Activated naive CD8-positive, alpha-beta T cell treated with anti-CD3 and anti-CD28 coated beads, Interleukin-2, amount 10 ng/mL, durations not matched to agents 7 days and 5 days (primary cell): ENCODE measurements at places on chromosomes 12 and 14. TPM values are rescaled to one million over a fixed set of nuclear protein-coding genes. Genes with fewer than 3 reads are reported as not detected.

GRCh38 chr14:104505085-104506074 is 74.2 kb upstream of the C14orf180 start:
- no peaks in the 10 kb centered on the region for H3K4me1 ChIP-seq
- no peaks in the 10 kb centered on the region for H3K36me3 ChIP-seq
- no peak for DNase-seq
- no peak overlapping the region for H3K27ac ChIP-seq
- no peak overlapping the region for H3K4me3 ChIP-seq
- H3K27me3 ChIP-seq: peaks cover 4% of the 10 kb centered on the region

DNA sequence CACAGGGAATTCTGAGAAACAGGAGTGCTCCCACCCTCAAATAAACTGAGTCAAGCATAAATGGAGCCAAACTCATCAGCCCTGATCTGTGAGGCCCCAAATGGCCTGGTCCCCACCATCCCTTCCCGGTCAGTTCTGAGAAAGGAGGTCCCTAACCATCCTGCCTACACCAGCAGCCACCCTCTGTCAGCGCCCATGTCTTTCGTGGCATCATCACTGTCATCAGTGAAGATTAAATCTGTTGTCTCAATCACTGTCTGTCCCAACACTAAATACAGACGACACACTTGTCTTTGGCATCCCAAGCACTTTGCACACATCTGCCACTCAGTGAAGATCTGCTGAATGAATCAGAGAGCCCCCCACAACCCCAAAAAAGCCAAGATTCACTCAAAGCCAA is 22.4 kb downstream of the VPS37B start:
- peaks cover 26% of the 10 kb centered on the region for H3K36me3 ChIP-seq
- DNase-seq: peak; percentile 18
- H3K4me1 ChIP-seq: peaks cover 59% of the 10 kb centered on the region
- H3K27ac ChIP-seq: no peak overlapping the region
- peak overlapping the region; percentile 29 for H3K4me3 ChIP-seq
- H3K27me3 ChIP-seq: no peaks in the 10 kb centered on the region

- DNase-seq: no peak
- no peak overlapping the region for H3K27ac ChIP-seq
- no peaks in the 10 kb centered on the region for H3K4me1 ChIP-seq
- no peaks in the 10 kb centered on the region for H3K36me3 ChIP-seq
These were observed 37.9 kb downstream of the LRRK2 start for GRCh38 chr12:40262657-40263056.

ZFP36L1 gene
- total RNA-seq: 114 TPM

GRCh38 chr12:31363416-31363809 is 37.5 kb upstream of the SINHCAF start:
- no peaks in the 10 kb centered on the region for H3K36me3 ChIP-seq
- H3K4me3 ChIP-seq: peak overlapping the region; percentile 81
- H3K27me3 ChIP-seq: peaks cover 2% of the 10 kb centered on the region
- no peak for DNase-seq
- peak overlapping the region; percentile 97 for H3K27ac ChIP-seq
- H3K4me1 ChIP-seq: peaks cover 21% of the 10 kb centered on the region

DNA sequence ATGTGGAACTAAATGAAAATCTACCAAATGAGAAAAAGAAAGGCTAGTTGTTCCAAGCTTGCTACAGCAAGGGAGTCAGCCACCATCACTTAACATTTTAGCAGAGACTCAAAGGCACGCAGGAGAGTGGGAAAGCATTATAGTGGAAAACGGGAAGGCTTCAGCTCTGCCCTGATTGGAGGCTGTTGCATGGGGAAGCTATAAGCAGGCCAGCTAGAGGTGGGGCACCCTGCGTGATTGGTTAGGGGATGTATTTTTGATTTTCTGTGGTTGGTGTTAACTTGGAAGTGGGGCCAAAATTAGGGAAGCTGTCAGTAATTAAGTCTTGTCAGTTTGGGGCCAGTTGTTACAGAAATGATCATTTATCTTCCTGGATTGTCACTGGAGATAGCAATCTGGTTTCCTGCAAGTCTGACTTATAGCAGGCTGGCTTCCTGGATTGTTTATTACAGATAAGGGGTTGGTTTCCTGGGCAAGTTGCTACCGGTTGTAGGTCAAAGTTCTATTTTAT is 93.9 kb downstream of the FAR2 start:
- peaks cover 7% of the 10 kb centered on the region for H3K4me1 ChIP-seq
- H3K27me3 ChIP-seq: no peaks in the 10 kb centered on the region
- H3K27ac ChIP-seq: no peak overlapping the region
- DNase-seq: no peak
- H3K36me3 ChIP-seq: peaks cover 4% of the 10 kb centered on the region

SMOC1 gene
- not detected for total RNA-seq

RNF212B gene
- total RNA-seq: not detected

A2M gene
- 2.7 TPM for total RNA-seq

DNA sequence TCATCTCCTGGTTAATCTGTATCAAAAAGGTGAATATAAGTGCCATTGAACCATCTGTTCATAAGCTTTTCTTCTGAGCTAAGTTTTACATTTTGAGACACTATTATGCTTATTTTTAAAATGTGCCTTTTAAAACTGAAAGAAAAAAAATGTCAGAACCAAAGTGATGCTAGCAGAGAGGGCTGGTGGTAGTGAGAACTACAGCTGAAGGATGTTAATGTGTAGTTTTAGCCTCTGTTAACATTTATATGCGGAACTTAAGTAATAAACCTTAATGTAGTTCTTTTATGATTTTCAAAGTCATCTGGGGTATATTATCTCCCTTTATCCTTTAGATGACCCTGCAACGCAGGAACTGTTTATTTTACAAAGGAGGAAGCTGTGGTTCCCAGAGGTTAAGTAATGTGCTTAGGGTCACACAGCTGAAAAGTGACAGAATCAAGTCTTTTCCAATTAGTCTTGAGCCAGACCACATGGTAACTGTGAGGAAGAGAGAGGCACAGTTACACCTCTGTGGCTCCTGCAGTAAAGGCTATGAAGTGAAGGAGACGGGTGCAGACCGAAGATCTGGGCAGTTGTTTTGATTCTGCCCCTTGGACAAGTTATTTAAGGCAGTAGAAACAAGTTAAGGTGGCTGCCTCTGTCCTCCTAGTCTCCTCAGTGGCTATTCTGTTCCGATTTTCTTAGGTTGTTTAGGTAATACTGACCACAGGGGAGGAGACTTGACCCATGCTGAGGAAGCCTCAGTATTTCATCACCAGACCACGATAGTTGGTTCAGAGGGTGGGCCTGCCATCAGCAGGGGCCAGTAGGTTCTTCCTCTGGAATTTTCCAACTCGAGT is 23.9 kb downstream of the GNG2 start:
- DNase-seq: no peak
- H3K4me1 ChIP-seq: peaks cover 48% of the 10 kb centered on the region

GRCh38 chr12:81450920-81451739 is 308.0 kb downstream of the PPFIA2 start:
- H3K27me3 ChIP-seq: no peaks in the 10 kb centered on the region
- no peak for DNase-seq
- no peak overlapping the region for H3K27ac ChIP-seq
- peaks cover 1% of the 10 kb centered on the region for H3K4me1 ChIP-seq

TPPP2 gene
- total RNA-seq: not detected

TSPAN9 gene
- total RNA-seq: 0.60 TPM

SPTB gene
- total RNA-seq: not detected

DNA sequence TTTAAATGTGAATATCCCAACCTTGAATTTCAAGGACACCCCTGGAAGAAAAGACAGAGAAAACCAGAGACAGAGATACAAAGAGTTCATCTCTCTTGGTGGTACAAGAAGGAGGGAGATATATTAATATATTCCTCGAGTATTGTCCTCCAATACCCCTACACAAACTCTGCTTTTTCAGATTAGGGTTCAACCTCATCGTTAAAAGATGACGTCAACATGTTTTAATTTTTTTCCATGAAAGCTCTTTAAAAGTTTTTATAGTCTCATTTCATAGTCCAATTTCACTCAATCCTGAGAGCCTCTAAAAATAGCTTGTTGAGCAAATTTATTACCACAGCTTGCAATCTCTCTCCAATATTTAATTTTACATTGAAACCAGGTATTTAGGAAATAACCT is 19.4 kb downstream of the RHOJ start:
- DNase-seq: no peak
- no peaks in the 10 kb centered on the region for H3K4me1 ChIP-seq
- no peaks in the 10 kb centered on the region for H3K36me3 ChIP-seq
- no peak overlapping the region for H3K27ac ChIP-seq

RNASE7 gene
- not detected for total RNA-seq

TAS2R7 gene
- total RNA-seq: not detected

GRCh38 chr14:102472791-102473150 is 36.8 kb downstream of the ANKRD9 start:
- H3K4me1 ChIP-seq: peaks cover 11% of the 10 kb centered on the region
- no peak for DNase-seq
- H3K27me3 ChIP-seq: no peaks in the 10 kb centered on the region

C14orf132 gene
- 2.1 TPM for total RNA-seq

FOS gene
- 60.3 TPM for total RNA-seq

DNA sequence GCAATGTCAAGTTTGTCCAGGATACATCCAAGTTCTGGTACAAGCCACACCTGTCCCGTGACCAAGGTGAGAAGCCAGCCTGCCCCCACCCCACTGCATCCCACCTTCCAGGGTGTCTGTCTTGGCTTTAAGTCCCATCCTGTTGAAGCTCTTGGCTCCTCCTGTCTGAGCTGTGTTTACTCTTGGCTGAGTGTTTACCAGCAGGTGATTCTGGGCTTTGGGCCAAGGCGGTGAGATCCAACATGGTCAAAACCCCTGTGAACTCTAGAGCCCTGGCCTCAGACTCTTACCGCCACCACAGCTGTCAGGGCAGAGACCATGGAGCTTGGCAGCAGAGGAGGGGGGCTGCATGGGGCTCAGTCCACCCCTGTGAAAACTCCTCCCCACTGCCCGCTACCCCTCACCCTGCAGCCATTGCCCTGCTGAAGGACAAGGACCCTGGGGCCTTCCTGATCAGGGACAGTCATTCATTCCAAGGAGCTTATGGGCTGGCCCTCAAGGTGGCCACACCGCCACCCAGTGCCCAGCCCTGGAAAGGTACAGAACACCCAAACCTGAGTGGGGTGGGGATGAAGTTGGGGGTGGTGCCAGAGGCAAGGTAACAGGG is 11.6 kb downstream of the TNS2 start:
- H3K4me3 ChIP-seq: no peak overlapping the region
- peaks cover 15% of the 10 kb centered on the region for H3K36me3 ChIP-seq
- no peak overlapping the region for H3K27ac ChIP-seq
- peaks cover 6% of the 10 kb centered on the region for H3K4me1 ChIP-seq
- H3K27me3 ChIP-seq: peaks cover 3% of the 10 kb centered on the region

- peaks cover 6% of the 10 kb centered on the region for H3K36me3 ChIP-seq
- peaks cover 6% of the 10 kb centered on the region for H3K4me1 ChIP-seq
- H3K27me3 ChIP-seq: no peaks in the 10 kb centered on the region
These were observed 58.7 kb downstream of the SSH1 start for GRCh38 chr12:108798551-108799221.

GRCh38 chr14:104278214-104278534 is 139.8 kb downstream of the KIF26A start:
- H3K36me3 ChIP-seq: no peaks in the 10 kb centered on the region
- H3K4me1 ChIP-seq: no peaks in the 10 kb centered on the region
- H3K4me3 ChIP-seq: no peak overlapping the region
- peaks cover 4% of the 10 kb centered on the region for H3K27me3 ChIP-seq
- DNase-seq: no peak

GRCh38 chr12:6961278-6961694 is 9.2 kb downstream of the PHB2 start:
- H3K36me3 ChIP-seq: peaks cover 38% of the 10 kb centered on the region
- no peaks in the 10 kb centered on the region for H3K27me3 ChIP-seq
- peaks cover 59% of the 10 kb centered on the region for H3K4me1 ChIP-seq
- peak overlapping the region; percentile 96 for H3K27ac ChIP-seq
- DNase-seq: peak; percentile 72

DNA sequence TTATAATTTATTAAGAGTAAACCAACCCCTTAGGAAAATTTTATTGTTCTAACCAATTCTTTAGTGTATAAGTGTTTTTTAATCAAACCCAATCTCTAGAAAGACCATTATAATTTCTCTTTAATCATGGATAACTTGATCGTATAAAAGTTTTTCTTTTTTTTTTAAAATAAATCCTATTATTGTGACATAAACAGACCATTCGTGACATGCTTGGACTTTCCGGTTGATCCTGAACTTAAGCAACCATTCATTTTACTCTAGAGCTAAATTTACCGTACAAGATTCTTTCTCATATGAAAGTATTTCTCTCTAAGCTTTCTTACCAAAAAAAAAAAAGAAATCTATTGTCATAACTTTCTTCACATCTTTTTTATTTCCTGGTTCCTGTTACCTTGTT is 32.6 kb upstream of the SLC38A4 start:
- no peaks in the 10 kb centered on the region for H3K27me3 ChIP-seq
- no peak for DNase-seq
- no peak overlapping the region for H3K27ac ChIP-seq
- no peaks in the 10 kb centered on the region for H3K4me1 ChIP-seq
- no peaks in the 10 kb centered on the region for H3K36me3 ChIP-seq

DNA sequence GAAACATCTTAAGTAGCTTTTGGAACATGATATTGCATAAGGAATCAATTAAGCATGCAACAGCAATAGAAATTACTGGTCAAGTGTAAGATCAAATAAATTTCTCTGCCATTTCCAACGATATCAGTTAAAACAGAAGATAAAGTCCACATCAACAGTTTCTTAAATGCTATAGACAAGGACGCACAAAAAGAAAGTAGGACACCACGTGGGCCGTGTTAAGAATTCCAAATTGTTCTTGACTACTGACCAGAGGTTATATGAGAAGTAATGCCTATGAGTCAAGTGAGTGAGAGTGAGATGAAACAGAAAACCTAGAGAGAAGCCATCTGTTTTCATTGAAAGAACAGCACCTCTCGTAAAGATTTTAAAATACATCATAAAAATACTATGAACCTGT is 318.2 kb downstream of the TMEM117 start:
- no peaks in the 10 kb centered on the region for H3K27me3 ChIP-seq
- no peaks in the 10 kb centered on the region for H3K4me1 ChIP-seq
- no peaks in the 10 kb centered on the region for H3K36me3 ChIP-seq

GRCh38 chr12:81150382-81150781 is 72.5 kb downstream of the ACSS3 start:
- H3K36me3 ChIP-seq: no peaks in the 10 kb centered on the region
- no peak overlapping the region for H3K4me3 ChIP-seq
- DNase-seq: no peak
- no peaks in the 10 kb centered on the region for H3K27me3 ChIP-seq
- H3K27ac ChIP-seq: no peak overlapping the region
- H3K4me1 ChIP-seq: no peaks in the 10 kb centered on the region

KSR2 gene
- total RNA-seq: not detected

TMEM233 gene
- not detected for total RNA-seq

IL26 gene
- not detected for total RNA-seq

CCDC38 gene
- 0.19 TPM for total RNA-seq

JAG2 gene
- 1.8 TPM for total RNA-seq

- H3K27me3 ChIP-seq: no peaks in the 10 kb centered on the region
- H3K27ac ChIP-seq: peak overlapping the region; percentile 11
- peaks cover 14% of the 10 kb centered on the region for H3K4me1 ChIP-seq
These were observed 194.9 kb upstream of the BTG1 start for GRCh38 chr12:92340441-92341064.
